ENCODE measurements at places on chromosomes 16 and 17.

DNA sequence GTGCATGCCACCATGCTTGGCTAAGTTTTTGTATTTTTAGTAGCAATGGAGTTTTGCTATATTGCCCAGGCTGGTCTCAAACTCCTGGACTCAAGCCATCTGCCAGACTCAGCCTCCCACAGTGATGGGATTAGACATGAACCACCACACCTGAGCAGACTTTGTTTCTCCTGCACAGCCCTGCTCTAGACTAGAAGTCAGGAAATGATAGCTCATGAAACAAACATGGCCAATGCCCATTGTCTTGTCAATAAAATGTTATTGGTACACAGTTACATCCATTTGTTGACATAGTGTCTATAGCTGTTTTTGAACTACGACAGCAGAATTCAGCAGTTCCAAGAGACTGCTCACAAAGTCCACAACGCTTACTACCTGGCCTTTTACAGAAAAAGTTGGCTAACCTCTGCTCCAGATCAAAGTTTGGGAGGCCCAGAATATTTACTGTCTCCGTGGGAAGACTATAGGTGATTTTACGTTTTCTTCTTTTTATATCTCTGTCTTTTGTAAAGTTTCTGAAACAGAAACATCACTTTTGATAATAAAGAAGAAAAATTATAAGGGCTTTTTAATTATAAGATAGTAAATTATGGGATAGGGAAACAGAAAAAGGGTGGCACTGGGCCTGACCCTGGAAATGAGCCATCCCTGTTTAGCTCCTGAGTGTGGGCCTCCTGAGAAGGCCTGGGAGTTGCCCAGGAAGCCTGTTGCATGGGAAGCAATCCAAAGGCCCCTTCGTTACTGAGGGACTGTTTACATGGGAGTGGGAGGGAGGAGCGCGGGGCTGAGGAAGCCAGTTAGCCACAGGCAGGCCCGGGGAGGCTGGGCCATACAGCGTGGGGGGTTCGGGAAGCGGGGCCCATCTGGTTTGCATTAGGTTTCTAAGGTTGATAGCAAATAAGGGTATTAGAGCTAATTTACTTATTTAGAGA, 201.5 kb downstream of the IRF8 start:
- no peak for DNase-seq

DNA sequence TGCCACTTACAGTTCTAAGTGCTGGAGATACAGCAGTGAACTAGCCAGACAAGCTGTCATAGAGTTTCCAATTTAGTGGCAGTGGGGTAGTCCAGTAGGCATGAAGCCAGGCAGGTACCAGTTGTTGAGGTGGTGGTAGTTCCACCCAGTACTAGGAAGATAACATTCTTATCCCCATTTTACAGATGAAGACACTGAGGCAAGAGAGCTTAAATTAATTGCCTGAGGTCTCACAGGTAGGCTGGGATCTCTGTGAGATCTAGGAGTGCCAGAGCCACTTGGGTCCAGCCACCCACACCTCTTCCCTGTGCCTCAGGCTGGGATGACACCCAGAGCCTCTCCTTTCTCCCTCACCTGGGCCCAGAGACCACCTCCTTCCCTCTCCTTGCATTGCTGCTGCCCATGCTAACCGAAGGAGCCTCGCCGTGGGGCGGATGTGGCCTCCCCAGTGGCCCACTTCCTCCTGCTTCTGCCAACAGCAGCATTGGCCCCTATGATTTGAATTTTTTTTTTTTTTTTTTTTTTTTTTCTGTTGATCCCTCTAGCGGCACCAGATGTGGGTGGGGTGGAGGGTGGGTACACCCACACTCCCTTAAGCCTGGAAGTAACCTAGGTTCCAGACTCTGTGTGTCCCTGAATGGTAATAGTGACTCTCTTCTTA, 114.0 kb downstream of the PRKCB start:
- DNase-seq, result peak; percentile 13

DNA sequence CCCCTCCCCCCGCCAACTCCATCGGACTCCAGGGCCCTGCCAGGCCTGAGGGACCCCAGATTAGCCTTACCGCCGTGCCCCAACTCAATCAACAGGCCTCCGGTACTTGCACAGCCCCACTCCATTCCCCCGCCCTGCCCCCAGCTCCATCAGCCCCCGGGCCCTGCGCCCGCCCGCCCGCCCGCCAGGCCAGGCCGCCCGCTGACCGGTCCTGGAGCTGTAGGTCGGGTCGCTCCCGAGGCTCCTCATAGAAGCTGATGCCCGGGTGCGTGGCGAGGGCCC, 308 bp downstream of the GTF3C1 start:
- no peak for DNase-seq

GRCh38 chr16:53123747-53124146, 69.0 kb downstream of the CHD9 start:
- DNase-seq, result no peak

DNA sequence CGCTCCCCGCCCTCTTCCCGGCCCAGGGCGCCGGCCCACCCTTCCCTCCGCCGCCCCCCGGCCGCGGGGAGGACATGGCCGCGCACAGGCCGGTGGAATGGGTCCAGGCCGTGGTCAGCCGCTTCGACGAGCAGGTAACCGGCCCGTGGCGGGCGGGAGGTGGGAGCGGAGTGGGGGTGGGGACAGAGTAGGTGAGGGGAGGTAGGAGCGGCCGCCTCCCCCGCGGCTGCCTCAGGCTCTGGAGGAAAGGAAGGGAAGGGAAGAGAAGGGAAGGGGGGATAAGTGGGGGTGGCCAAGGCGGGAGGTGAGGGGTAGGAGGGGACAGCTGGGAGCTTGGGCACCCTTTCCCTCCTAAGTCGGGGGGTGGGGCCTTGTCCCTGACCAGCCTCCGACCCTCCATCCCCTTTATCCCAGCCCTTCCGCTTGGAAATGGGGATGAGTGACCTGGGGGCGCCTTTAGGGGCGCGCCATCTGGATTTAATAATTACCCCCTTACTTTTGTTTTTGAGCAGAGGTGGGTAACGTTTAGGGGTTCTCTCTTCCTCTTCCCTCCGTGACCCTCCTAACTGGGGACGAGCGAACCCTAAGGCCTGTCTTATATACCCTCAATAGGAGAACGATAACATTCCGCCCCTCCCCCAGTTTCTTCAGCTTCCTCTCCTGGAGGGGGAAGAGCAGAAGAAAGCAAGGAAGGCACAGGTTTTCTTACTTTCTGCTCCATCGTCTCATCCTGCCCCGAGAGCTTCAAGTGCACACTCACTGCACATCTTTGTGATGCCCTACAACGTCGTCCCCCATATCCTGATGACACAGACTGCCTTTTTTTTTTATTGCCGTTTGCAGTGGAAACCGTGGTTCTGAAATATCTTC, 694 bp downstream of the NF1 start:
- DNase-seq, result no peak
